ENCODE measurements at places on chromosomes 11 and 22.
A peak's percentile ranks its signal among the peaks of the same experiment; 100 is the strongest.

GRCh38 chr22:38824585-38824984 lies 19.2 kb downstream of the NPTXR start:
- DNase-seq = peak; percentile 73

DNA sequence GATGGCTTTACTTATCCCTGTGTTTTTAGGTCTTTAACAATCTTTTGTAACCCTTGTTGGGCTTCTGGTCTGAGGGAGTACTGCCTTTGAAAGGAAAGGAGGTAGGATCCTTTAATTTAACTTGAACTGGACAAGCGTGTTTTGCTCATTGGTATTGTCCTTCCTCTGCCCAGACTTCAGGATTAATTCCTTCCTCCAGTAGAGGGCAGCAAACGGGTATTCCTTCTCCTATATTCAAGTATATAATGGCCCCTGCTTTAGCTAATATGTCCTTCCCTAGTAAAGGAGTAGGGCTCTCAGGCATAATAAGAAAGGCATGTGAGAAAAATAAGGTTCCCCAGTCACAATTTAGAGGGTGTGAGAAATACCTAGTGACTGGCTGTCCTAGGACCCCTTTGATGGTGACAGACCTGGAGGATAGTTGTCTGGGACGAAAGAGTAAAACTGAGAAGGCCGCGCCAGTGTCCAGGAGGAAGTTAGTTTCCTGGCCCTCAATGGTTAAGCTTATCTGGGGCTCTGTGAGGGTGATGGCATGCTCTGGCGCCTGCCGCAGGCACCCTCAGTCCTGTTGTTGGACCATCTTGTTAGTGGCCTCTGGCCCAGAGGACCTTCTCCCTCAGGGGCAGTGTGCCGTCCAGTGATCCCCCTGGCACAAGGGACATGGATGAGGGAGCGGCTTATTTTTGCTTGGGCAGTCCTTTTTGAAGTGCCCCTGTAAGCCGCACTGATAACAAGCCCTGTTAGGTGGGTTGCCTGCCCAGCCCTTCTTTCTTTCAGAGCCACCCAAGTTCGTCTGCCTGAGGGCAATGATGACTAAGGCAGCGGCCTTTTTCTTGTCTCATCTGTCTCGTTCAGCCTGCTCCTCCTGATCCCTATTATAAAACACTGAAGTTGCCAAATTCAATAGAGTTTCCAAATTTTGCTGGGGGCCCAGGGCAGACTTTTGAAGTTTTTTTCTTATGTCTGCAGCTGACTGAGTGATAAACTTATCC lies 51.8 kb downstream of the C11orf71 start:
- peak; percentile 79 for DNase-seq

- no peak for DNase-seq
Observed at GRCh38 chr11:72754149-72754543, 1.9 kb upstream of the ARAP1 start.

GRCh38 chr11:20626279-20626678 lies 26.9 kb downstream of the SLC6A5 start:
- no peak for DNase-seq

- no peak for DNase-seq
Observed at GRCh38 chr11:14969901-14970323, 2.2 kb downstream of the CALCA start.

DNA sequence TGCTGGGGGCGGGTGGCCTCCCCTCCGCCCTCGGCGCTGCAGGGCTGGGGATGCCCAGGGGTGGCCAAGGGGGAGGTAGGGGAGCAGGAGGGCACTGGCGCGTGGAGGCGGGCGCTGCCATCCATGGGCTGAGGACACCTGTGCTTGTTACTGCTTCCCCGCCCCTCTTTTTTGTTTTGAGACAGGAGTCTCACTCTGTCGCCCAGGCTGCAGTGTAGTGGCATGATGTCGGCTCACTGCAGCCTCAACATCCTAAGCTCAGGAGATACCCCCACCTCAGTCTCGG lies 683 bp upstream of the FADS3 start:
- no peak for DNase-seq

GRCh38 chr11:132208477-132209055 lies 838.2 kb downstream of the NTM start:
- no peak for DNase-seq

GRCh38 chr22:37533995-37534394 lies 14.8 kb upstream of the CARD10 start:
- DNase-seq = peak; percentile 65

DNA sequence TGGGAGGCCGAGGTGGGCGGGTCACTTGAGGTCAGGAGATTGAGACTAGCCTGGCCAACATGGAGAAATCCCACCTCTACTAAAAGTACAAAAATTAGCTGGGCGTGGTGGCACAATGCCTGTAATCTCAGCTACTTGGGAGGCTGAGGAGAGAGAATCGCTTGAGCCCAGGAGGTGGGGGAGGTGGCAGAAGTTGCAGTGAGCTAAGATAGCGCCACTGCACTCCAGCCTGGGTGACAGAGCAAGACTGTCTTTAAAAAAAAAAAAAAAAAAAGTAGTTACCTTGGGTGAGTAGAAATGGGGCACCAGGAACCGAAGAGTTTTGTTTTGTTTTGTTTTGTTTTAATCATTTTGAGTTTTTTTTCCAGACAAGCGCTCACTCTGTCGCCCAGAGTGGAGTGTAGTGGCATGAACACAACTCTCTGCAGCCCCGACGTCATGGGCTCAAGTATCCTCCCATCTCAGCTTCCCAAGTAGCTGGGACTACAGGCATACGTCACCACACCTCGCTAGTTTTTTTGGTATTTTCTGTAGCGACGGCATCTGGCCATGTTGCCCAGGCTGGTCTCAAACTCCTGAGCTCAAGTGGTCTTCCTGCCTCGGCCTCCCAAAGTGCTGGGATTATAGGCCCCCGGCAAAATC lies 15.8 kb downstream of the THAP12 start:
- no peak for DNase-seq

DNA sequence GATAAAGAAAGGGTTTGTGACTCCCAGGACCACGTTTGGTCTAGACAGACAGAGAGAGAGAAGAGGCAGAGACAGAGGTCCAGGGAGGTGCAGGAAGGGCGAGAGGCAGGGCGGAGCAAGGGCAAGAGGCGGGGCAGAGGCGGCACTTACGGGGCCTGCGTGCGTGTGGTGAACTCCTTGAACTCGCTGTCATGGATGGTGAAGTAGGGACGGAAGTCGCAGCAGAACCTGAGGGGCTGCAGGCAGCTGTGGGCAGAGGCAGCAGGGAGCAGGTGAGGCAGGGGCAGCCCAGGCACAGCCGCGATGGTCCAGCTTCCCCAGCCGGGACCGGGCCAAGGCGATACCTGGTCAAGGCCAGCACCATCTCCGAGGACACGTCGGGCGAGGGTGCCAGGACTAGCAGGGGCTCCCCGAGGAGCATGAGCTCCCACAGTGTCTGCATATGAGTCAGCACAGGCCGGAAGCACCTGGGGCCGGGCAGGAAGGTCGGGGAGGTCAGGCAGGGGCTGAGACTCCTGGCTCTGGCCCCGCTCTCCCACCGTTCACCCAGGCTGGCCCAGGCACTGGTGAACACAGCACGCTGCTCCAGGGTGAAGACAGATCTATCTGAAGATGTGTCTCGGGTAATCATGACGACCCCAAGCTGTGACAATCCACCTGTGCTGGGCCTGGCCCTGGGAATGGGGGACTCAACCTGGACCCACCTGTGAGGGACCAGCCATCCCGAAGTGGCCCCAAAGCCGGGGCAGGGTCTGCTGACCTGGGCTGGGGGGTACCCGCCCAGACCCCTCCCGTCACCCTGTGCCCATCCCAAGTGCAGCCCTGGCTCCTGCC lies 7.2 kb upstream of the PLXNB2 start:
- DNase-seq = no peak

DNA sequence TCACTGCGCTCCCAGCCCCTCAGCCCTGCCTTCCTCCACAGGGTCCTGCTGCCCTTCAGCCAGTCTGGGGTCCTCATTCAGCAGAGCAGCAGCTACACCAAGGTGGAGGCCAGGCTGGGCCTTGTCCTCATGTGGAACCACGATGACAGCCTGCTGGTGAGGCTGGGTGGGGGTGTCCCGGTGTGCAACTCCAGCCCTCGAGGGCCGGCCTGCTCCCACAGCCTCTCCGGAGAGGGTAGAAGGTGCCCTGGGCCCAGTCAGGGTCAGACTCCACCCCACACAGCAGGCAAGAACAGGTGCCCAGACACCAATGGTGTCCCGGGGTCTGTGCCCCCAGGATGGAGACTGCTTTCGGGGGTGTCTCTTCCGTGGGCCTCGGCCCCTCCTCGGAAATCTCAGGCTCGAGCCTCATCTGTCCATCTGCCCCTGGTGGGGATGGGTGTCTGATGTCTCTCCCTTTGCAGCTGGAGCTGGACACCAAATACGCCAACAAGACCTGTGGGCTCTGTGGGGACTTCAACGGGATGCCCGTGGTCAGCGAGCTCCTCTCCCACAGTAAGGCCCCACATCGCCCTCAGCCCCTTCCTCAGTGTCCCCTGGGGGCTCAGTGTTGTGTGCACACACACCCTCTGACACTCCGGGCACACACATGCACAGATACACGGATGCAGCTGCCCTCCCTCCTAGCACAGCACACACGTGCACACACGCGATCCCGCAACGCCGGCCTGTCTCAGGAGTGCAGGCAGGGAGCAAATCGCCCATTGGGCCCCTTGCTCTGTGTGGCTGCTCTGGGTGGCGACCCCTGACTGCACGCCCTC lies 4.9 kb downstream of the MUC5AC start:
- DNase-seq = no peak

DNA sequence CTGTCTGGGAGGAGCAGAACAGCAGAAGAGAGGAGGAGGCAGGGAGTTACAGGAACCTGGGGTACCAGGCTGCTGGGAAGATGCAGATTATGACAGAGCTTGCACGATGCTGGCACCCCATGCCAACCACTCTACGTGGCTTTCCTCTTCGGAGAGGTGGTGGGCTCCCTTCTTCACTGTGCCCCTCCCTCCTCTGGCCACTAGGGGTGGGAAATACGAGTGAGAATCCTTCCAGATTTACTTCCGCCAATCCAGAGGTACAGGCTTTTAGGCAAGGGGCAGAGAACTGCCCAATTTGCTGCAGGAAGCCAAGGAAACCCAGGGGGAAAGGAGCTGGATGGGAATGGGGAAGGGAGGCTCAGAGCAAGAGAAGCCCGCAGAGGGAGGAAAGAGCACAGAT lies 12.3 kb downstream of the HYOU1 start:
- no peak for DNase-seq
